ENCODE measurements at places on chromosomes 16 and 17. TPM values are rescaled to one million over a fixed set of nuclear protein-coding genes. Genes with fewer than 3 reads are reported as not detected.

The FOXL1 gene
- 24.2 TPM for polyA plus RNA-seq

The CTRL gene
- polyA plus RNA-seq: 6.3 TPM

The NACA2 gene
- 2.7 TPM for polyA plus RNA-seq

The ADPRM gene
- polyA plus RNA-seq: 18.5 TPM

The PIGL gene
- 21.5 TPM for polyA plus RNA-seq

The UNK gene
- polyA plus RNA-seq: 32.5 TPM

The PPL gene
- polyA plus RNA-seq: 39.9 TPM

The EVI2B gene
- polyA plus RNA-seq: 2.4 TPM

The SLC4A1 gene
- polyA plus RNA-seq: 6.6 TPM

The ALDH3A2 gene
- polyA plus RNA-seq: 81.0 TPM

The ZNF207 gene
- polyA plus RNA-seq: 300 TPM

The PDK2 gene
- polyA plus RNA-seq: 115 TPM

The SERPINF2 gene
- polyA plus RNA-seq: 117 TPM

The SEC14L1 gene
- polyA plus RNA-seq: 95.5 TPM

The PYDC1 gene
- not detected for polyA plus RNA-seq

The DRG2 gene
- 34.0 TPM for polyA plus RNA-seq

The SMIM36 gene
- polyA plus RNA-seq: 0.36 TPM

The TMIGD1 gene
- 0.59 TPM for polyA plus RNA-seq

The CHRNE gene
- polyA plus RNA-seq: 2.4 TPM
